ENCODE measurements at places on chromosomes 3 and 15. TPM values are rescaled to one million over a fixed set of nuclear protein-coding genes. Genes with fewer than 3 reads are reported as not detected.

The GOLGA8N gene
- total RNA-seq: 4.9 TPM

The PLA2G4D gene
- total RNA-seq: not detected

The NTRK3 gene
- total RNA-seq: 4.5 TPM

The SOX2 gene
- 9.8 TPM for total RNA-seq

The COLQ gene
- 5.3 TPM for total RNA-seq

DNA sequence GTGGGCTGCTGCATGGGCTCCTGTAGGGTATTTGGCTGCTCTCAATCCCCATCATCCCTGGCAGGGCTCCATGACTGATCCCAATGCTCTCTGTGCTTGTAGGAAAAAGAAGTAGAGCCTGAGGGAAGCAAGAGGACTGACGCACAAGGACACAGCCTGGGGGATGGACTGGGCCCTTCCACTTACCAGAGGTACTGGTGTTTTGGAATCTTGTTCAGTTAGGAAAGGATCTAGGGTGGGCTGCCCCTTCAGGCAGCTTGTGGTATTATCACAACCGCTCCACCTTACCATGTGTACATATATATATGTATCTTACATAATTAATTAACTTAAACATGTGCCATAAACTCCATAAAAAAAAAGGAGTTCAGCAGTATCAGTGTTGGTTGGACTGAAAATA lies 1.3 kb downstream of the SLC28A2 start:
- H3K27me3 ChIP-seq: no peaks in the 10 kb centered on the region
- H3K27ac ChIP-seq: no peak overlapping the region
- no peaks in the 10 kb centered on the region for H3K36me3 ChIP-seq
- peak; percentile 51 for DNase-seq

- DNase-seq: no peak
- H3K4me1 ChIP-seq: peaks cover 25% of the 10 kb centered on the region
- H3K27me3 ChIP-seq: no peaks in the 10 kb centered on the region
- no peak overlapping the region for H3K27ac ChIP-seq
- H3K4me3 ChIP-seq: no peak overlapping the region
Observed at GRCh38 chr15:58632789-58633188, 116.7 kb downstream of the ADAM10 start.

DNA sequence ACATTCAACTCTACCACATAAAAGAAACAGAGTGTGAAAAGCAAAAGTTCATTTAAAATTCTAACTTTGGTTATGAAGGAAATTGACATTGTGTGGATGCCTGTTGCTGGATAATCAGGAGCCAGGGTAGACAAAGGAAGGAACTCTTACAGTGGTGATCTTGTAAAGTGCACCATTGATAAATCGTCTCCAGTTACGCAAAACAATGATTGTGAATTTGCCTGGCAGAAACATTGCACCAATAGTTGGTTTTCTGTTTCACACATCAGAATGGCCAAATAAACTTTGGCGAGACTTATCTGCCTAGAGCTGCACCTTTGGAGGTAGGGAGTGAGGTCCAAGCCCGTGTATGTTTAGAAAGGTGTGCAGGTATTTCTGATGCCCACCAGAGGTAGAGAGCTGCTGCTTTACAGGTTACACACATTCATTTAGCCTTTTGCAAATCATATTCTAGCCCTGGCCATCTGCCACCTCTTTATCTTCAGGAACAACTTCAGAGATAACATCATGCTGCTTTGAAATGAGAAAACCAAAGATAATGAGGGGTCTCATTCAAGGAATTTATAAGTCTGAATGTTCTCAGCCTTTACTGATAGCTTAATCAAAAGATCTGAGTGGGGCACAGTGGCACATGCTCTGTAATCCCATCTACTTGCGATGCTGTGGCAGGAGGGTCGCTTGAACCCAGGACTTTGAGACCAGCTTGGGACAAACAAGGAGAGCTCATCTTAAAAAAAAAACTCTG lies 47.4 kb upstream of the P3H2 start:
- H3K4me3 ChIP-seq: no peak overlapping the region
- no peaks in the 10 kb centered on the region for H3K36me3 ChIP-seq
- H3K4me1 ChIP-seq: peaks cover 25% of the 10 kb centered on the region
- no peak for DNase-seq

DNA sequence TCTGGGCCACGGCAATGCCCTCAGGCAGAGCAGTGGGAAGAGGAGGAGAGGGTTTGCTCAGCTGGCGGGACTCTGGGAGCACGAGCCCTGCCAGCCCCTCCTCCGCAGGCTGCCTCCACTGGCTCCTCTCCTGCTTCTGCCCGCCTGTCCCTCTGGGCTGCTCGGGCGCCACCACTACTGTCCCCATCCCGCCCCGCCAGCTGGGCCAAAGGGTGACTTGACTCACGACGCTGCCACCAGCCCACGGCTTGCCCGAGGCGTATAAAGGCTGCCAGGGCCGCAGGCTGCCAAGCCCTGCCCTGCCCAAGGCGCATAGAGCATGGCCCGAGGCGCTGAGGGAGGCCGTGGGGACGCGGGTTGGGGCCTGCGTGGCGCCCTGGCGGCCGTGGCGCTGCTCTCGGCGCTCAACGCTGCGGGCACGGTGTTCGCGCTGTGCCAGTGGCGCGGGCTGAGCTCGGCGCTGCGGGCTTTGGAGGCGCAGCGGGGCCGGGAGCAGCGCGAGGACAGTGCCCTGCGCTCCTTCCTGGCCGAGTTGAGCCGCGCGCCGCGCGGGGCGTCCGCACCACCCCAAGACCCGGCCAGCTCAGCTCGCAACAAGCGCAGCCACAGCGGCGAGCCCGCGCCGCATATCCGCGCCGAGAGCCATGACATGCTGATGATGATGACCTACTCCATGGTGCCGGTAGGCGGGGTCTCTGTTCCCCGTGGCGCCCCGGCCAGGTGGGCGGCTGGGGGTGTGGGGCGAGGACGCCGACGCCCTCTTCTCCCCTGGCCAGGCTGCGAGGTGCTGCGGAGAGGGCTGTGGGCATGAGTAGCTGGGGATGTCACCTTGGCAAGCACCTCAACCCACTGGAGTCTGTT lies at the start of gene GLDN:
TSS of gene GLDN (plus strand) at position 290 of the 861 bp plus-strand sequence. CDS start at position 320, 30 bp downstream.
- H3K27me3 ChIP-seq: peaks cover 31% of the 10 kb centered on the region
- no peaks in the 10 kb centered on the region for H3K36me3 ChIP-seq
- H3K4me1 ChIP-seq: peaks cover 31% of the 10 kb centered on the region
- H3K27ac ChIP-seq: peak within 1 kb of the TSS; percentile 28

GRCh38 chr15:41560572-41560874 lies 1.5 kb downstream of the TYRO3 start:
- H3K27me3 ChIP-seq: no peaks in the 10 kb centered on the region
- H3K36me3 ChIP-seq: no peaks in the 10 kb centered on the region
- H3K27ac ChIP-seq: no peak overlapping the region
- H3K4me3 ChIP-seq: peak overlapping the region; percentile 87
- no peak for DNase-seq
- H3K4me1 ChIP-seq: peaks cover 21% of the 10 kb centered on the region

- no peak overlapping the region for H3K4me3 ChIP-seq
- no peaks in the 10 kb centered on the region for H3K27me3 ChIP-seq
- peaks cover 22% of the 10 kb centered on the region for H3K4me1 ChIP-seq
Observed at GRCh38 chr15:39936187-39936586, 2.3 kb downstream of the EIF2AK4 start.

DNA sequence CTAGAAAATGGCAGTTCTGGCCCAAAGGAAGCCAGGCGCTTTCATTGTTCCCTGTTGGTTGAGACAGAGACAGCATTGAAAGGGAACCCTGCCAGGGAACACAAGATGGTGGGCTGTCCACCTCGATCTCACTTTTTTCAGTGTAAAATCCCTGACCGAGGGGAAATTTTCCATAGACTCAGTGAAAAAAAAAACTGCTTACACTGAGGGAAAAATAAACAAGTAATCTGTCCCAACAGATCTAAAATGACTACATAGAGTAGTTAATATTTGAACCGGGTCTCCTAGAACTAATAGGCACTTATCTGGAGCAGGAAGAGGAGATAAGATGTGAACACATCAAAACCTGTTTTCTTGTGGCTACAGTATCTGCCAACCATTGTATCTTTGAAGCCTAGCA lies 763.4 kb upstream of the GOLIM4 start:
- H3K4me1 ChIP-seq: peaks cover 12% of the 10 kb centered on the region
- H3K36me3 ChIP-seq: no peaks in the 10 kb centered on the region
- no peak for DNase-seq
- H3K27me3 ChIP-seq: no peaks in the 10 kb centered on the region
- peak overlapping the region; percentile 79 for H3K27ac ChIP-seq

- no peaks in the 10 kb centered on the region for H3K36me3 ChIP-seq
- H3K4me1 ChIP-seq: peaks cover 20% of the 10 kb centered on the region
- peak overlapping the region; percentile 78 for H3K27ac ChIP-seq
- peak; percentile 74 for DNase-seq
- no peaks in the 10 kb centered on the region for H3K27me3 ChIP-seq
Observed at GRCh38 chr3:196159952-196160804, 51.0 kb downstream of the ZDHHC19 start.

- no peaks in the 10 kb centered on the region for H3K36me3 ChIP-seq
- no peak for DNase-seq
- H3K27ac ChIP-seq: no peak overlapping the region
- H3K4me1 ChIP-seq: peaks cover 15% of the 10 kb centered on the region
- no peaks in the 10 kb centered on the region for H3K27me3 ChIP-seq
- H3K4me3 ChIP-seq: no peak overlapping the region
Observed at GRCh38 chr3:50433954-50434353, 69.5 kb downstream of the CACNA2D2 start.

DNA sequence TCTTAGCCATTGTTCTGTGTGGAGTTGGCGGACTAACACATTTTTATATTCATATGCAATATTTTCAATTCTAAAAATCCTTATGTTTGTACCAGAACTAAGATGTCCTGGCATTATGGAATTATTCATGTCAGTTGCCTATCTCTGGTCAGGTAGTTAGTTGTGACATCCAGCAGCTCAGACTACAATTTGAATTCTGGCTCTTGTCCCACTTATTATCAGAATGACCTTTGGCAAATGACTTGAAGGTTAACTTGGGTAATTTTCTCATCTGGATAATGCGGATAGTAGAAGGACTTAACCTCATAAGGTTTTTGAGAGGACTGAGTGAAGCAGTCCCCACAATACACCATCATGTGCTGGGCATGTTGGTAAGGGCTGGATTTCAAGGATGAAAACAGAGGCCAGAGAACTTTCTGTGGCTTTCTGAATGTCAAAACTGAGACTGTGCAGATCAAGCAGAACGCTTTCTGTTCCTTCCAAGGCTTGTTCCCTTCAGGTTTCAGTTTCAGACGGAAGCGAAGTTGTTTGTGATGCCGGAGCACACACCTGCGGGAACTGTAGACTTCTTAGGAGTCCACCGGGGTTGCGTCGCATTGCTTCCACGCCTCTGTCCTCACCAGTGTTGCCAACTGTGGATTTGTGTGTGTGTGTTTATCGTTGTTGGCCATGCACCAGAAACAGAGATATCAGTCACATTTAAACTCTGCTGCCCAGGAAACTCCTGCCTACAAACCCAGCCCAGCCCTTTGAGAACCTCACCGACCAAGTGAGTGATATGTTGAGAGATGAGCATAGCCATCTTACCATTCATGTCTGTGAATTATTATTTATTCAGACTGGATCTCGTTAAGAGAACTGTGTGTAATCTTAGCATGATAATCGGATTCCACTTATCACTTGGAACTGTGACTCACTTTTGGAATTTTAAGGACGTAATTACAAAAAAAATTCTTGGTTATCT lies 76.0 kb downstream of the PTPRG start:
- peak overlapping the region; percentile 34 for H3K4me3 ChIP-seq
- DNase-seq: peak; percentile 62
- H3K4me1 ChIP-seq: peaks cover 6% of the 10 kb centered on the region
- H3K36me3 ChIP-seq: no peaks in the 10 kb centered on the region

DNA sequence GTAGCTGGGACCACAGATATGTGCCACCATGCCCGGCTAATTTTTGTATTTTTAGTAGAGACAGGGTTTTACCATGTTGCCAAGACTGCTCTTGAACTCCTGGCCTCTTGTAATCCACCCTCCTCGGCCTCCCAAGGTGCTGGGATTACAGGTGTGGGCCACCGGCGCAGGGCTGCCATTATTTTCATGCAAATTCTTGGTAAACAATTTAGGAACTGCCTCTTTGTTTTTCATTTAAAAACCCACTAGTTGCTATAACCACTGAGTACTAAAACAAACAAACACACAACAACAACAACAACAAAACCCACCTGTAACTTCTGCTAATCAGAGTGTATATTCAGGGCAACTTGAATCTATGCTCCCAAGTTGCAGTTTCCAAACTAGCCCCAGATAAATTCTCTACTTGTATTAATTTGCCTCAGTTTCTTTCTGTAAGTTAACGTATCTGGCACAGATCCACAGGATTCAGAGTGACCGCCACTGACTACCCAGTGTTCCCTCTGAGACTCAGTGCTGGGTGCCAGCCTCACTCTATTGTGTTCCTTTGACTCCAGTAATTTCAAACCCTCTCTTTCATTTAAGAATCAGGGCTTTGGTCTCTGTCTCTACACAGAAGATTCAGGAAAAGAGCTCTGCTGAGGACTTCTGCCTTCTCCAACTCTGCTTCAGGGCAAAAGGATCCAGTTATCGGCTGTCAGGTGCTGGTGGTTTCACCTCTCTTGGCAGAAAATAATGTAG lies 18.6 kb upstream of the ZNF710 start:
- no peaks in the 10 kb centered on the region for H3K4me1 ChIP-seq
- H3K4me3 ChIP-seq: no peak overlapping the region
- no peaks in the 10 kb centered on the region for H3K27me3 ChIP-seq
- H3K27ac ChIP-seq: no peak overlapping the region

DNA sequence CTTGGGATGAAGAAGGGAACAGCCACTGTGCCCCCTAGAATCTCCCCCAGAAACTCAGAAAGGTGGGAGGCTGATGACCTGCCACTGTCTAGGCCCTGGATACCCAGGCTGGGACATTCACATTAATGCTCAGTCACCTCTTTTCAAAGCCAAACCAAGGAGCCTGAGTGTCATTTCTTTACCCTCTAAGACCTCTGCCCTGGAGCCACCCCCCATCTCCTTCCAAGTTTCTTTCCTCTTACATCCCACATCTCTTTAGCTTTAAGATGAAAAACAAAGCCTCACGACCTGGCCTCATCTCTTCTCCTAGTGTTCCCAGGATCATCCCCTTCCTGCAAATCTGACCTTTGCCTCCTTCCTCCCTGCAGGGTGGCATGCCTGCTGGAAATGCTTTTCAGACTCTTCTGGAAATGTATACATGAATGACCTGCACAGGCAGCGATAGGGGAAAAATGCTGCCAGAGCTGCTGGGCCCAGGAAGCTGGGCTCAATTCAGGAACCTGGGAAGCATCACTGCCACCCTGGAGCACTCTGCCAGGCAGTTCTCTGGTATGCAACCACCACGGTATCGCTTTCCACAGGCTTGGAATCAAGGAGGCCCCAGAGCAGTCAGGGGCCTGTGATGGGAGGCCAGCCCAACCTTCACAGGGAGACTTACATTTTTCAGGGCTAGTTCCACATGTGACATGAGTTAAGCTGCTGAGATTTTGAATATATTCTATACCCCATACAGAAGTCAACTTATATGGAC lies 67.6 kb downstream of the DAPK2 start:
- no peaks in the 10 kb centered on the region for H3K36me3 ChIP-seq
- no peaks in the 10 kb centered on the region for H3K4me1 ChIP-seq
- H3K27me3 ChIP-seq: no peaks in the 10 kb centered on the region

- H3K27me3 ChIP-seq: no peaks in the 10 kb centered on the region
- no peak for DNase-seq
- H3K4me1 ChIP-seq: no peaks in the 10 kb centered on the region
- H3K27ac ChIP-seq: no peak overlapping the region
- no peaks in the 10 kb centered on the region for H3K36me3 ChIP-seq
Observed at GRCh38 chr3:151901644-151902285, 28.3 kb downstream of the SUCNR1 start.

- H3K27me3 ChIP-seq: no peaks in the 10 kb centered on the region
- H3K4me3 ChIP-seq: no peak overlapping the region
- no peaks in the 10 kb centered on the region for H3K36me3 ChIP-seq
- no peak overlapping the region for H3K27ac ChIP-seq
- H3K4me1 ChIP-seq: no peaks in the 10 kb centered on the region
Observed at GRCh38 chr15:98997312-98997711, 10.3 kb downstream of the PGPEP1L start.
